ENCODE measurements at places on chromosomes 11 and 22.

DNA sequence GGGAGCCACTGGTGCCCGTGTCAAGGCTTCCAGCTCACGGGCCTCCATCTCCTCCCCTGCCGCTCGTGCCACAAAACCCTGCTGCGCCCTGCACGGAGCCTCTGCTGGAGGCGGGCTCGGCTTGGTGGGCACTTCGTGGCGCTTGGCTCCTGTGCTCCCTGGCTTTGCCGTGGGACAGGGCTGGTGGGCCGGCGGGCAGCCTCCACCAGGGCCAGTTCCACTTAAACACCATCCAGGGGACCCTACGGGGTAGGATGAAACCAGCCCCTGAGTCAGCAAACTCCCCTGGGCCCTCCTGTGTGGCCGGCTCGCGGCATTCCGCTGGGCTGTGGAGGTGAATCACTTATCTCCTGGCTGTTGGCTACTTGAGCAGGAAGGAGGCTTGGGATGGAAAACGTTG lies 1304.6 kb downstream of the BRD1 start:
- DNase-seq: no peak

GRCh38 chr22:28594797-28595462 lies 84.7 kb downstream of the TTC28 start:
- peak; percentile 89 for DNase-seq

GRCh38 chr11:3139481-3140290 lies 25.4 kb downstream of the OSBPL5 start:
- DNase-seq: no peak

DNA sequence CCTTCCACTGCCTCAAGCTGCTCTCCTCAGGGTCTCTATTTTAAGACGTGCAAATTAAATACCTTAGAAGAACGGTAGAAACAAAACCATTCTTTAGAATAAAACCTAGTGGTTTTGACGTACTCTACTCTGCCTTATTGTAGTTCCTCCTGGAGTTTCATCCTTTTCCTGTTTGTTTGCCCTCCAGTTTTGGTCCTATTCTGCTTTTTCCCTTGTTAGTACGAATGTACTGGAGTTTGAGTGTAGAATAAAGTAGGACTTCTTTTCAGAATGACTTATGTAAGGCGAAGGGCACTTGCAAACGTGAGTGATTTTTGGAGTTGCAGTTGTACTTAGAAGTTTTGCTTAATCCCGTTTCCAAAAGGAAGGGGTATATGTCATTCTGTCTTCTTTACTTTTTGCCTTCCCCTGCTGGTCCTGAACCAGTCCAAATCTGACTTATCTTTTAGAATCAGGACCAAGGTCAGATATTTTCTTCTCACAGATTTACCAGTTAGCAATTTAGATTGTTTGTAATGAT lies 1.4 kb downstream of the SIK2 start:
- DNase-seq: no peak

DNA sequence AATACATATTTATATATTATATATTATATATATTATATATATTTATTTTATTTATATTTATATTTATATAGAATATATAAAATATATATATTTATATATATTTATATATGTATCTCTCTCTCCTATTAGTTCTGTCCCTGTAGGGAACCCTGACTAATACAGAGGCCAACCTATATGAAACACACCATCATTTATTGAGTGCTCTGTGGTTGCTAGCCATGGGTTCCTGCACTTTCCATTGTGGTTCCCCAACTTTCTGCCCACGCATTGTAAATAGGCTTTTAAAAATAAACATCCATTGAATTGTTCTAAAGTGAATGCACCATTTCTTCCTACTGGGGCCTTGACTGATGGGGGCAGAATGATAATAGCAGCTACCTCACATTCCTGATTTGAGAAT lies 93.8 kb upstream of the SESN3 start:
- no peak for DNase-seq

GRCh38 chr11:132777067-132777975 lies 755.0 kb downstream of the OPCML start:
- no peak for DNase-seq

DNA sequence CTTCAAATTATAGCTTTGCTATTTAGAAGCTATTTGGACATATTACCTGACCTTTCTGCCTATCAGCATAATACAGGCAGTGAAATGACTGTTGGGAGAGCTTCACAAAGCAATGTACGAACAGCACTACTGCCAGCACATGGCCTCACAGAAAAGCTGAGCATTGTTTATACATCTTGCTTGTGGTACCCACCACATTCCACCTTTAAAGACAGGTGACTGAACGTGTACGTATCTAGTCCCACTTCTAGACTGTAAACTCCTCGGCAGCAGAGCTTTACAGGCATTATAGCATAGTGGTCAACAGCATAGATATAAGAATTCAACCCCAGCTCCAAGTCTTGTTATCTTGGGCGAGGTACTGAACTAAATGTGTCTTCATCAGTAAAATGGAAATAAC lies 1.6 kb downstream of the JOSD1 start:
- no peak for DNase-seq

GRCh38 chr22:43262990-43263644 lies 76.2 kb upstream of the TTLL12 start:
- DNase-seq: peak; percentile 30

GRCh38 chr11:3170756-3171650 lies 5.9 kb upstream of the OSBPL5 start:
- peak; percentile 1 for DNase-seq

DNA sequence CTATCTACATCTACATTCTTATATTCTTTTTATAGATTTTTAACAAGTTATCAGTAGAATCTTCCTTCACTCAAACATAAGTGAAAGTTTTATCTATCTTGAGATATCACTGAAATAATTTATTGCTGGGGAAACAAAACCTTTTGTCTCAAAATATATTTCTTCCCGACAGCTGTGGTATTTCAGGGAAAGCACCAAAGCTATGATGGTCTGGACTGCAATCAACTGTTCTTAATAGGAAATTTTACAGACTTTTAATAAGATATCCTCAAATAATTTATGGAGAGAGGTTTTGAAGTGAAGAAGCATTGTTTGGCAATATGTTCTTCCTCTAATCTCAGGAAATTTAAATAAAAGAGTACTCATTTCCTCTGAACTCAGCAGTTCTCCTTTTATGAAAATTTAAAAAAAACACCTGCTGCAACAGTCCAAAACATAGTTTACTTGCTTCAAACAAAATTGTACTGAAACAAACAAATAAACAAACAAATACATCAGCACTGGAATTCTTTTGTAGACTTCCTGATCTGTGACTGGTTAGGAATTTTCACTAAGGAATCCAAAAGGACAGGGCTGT lies 33.9 kb upstream of the EIF3M start:
- DNase-seq: no peak

DNA sequence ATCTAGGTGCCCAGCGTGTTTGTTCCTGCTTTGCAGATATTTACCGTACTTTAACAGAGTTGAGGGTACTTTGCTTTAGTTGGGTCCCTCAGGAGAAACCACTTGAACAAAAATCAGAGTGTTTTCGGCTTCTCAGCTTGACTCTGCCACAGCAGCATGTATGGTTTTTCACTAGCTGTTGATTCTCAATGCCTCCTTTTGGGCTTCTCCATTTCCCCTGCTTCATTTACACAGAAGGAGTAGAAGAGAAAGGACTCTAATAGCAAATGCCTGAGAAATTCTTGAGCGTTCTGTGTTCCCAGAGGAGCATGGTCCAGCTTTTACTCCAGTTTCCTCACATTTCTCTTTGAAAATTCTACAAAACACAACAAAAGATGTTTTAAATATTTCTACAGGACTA lies 252.1 kb upstream of the CCDC179 start:
- DNase-seq: no peak

DNA sequence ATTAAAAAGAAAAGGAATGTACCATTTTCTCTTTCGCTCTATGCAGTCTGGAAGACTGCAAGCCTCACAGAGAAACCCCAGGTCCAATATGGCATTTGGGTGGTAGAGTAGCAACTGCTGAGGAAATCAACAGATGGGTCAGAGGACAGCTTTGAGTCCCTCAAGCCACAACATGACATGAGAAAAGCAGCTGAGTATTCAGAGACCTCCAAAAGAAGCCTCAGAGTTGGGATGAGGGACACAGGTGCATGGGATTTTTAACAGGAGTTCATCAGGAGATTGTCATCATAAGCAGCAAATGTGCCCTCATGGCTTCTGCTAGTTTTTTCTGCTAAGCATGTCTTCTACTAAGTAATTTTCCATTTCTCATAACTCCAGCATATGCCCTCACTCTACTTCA lies 111.6 kb downstream of the BLID start:
- DNase-seq: peak; percentile 30

- no peak for DNase-seq
These were observed 75.0 kb downstream of the PPP2R1B start for GRCh38 chr11:111691176-111691575.

DNA sequence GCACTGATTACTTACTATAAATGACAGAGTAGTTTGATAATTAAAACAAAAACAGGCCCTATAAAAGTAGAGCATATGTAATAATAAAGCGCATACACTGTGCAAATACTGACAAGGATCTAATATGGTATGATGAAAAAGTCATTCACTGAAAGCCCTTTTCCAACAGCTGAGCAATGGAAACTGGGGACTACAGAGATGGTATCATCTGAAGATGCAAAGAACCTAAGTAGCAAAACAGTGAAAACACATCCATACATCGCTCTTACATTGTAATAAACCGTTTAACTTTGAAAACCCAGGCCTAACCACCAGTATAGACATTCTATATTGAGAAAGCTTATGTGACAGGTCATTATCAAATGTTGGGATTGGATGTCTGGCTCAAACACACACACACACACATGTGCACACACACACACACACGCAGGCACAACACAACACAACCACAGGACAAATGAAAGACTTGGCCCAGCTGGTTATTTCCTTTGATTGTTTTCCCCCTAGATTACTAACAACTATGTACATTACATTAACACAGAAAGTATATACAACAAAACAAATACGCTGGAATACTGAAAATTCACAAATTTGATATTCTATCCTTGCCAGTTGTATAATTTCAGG lies 119.5 kb downstream of the APOL5 start:
- DNase-seq: peak; percentile 56

DNA sequence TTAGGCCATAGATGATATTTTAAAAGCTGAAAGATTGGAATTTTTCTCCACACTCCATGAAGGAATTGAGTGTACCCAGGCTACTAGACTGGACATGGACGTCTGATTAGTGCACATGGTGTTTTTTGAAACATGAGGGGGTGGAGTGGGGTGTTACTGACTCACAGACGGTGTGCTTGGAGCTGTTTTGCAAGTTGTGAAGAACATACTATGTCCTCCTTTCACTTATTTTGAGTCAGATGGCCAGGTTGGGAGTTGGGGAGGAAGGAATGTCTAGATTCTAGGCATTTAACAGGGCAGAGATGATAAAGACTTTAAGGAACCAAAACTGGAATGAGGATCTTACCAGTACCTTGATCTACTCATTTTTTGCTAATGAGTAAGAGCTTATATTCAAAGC lies 158.1 kb upstream of the MTNR1B start:
- no peak for DNase-seq

DNA sequence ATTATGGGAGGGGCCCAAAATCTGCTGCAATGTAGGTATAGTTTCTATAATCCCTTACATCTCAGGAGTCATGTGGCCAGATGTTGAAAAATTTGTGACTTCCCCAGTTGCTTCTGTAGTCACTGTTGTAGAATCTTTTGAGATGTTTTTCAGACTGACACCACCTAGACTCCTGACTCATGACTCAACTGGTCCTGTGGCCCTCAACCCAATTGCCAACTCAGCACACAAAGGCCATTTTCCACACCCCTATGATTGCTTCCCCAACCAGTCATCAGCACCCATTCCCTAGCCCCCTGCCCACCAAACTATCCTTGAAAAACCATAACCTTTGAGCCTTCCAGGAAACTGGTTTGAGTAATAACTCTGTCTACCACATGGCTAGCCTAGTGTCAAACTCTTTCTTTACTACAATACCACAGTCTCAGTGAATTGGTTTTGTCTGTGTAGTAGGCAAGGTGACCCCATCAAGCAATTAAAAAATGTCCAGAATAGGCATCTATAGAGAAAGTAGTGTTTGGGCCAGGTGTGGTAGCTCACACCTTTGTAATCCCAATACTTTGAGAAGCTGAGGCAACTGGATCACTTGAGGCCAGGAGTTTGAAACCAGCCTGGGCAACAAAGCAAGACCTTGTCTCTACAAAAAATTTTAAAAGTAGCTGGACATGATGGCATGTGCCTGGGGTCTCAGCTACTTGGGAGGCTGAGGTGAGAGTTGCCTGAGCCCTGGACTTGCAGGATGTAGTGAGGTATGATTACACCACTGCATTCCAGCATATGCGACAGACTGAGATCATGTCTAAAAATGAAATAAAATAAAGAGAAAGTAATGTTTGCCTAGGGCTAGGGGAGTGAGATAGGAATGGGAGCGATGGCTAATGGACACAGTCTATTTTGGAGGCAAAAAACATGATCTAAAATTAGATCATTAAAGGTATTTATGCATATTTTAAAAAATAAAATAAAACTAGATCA lies 24.1 kb upstream of the FEZ1 start:
- no peak for DNase-seq

DNA sequence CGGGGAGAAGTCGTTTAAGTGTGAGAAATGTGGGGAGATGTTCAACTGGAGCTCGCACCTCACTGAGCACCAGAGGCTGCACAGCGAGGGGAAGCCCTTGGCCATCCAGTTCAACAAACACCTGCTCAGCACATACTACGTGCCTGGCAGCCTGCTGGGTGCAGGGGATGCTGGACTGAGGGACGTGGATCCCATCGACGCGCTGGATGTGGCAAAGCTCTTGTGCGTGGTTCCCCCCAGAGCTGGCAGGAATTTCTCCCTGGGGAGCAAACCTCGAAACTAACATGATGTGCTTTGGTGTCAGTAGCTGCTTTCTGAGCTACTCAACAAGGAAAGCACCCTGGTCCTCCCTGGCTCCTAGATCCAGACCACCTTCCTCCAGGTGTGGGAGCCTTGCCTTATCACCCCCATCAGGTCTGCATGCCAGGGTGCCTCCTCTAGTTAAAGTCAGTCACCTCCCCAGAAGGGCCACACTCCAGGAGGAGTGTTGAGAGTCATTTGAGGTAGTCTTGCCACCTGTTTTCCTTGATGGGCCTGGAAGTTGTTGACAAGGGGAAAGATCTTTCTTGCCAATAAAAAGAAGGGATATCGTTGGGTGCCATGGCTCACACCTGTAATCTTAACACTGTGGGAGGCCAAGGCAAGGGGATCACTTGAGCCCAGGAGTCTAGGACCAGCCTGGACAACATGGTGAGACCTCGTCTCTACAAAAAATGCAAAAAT lies 12.9 kb downstream of the ZNF74 start:
- DNase-seq: no peak
